ENCODE measurements at places on chromosomes 2 and 18. TPM values are rescaled to one million over a fixed set of nuclear protein-coding genes. Genes with fewer than 3 reads are reported as not detected.
A peak's percentile ranks its signal among the peaks of the same experiment; 100 is the strongest.

DNA sequence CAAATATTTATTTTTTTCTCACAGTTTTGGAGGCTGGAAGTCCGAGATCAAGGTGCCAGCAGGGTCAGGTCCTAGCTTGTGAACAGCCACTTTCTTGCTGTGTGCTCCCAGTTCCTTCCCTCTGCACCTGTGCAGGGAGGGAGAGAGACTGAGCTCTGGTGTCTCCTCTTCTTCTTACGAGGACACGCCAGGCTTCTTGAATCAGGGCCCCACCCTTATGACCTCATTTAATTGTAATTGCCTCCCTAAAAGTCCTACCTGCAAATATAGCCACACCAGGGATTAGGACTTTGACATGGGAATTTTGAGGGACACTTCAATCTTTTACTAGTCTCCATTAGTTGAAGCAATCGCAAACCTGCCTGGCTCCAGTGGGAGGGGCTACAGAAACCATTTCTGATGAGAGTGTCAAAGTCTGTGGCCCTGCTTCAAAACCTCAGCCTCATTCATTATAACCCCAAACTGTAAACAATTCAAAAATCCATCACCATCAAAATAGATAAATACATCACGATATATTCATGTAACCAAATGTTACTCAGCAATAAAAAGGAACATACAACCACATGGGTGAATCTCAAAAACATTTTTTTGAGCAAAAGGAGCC lies 18.2 kb upstream of the SEH1L start:
- no peak for DNase-seq

MC4R gene
- total RNA-seq, result 0.28 TPM

CD207 gene
- not detected for total RNA-seq

DNA sequence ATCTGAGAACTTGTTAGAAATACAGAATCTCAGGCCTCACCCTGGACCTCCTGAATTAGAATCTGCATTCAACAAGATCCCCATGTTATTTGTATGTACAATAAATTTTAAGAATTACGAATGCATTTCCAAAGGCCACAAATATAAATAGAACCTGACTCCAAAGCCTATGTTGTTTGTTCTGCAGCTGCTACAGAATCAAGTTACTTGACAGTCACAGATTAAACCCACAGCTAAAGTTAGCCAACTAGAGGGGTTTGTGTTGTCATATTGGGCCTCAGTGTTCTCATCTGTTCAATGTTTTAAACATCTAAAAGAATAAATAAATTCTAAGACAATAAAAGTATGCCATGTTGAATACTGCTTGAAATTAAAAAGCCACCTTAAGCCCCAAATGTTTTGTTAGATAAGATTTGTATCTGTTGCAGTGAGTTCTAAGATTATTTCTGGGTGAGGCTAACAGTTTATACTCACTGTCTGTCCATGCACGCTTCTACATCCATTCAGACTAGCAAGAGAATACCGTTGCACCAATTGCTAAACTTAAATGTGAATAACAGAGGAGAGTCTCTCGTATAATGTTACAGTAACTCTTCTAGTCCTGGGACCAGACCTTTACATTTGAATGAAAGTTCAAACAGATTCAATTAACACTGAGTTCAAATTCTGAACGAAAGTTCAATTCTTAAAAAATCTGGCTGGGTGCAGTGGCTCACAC lies 200.4 kb downstream of the MEMO1 start:
- DNase-seq, result no peak

DNA sequence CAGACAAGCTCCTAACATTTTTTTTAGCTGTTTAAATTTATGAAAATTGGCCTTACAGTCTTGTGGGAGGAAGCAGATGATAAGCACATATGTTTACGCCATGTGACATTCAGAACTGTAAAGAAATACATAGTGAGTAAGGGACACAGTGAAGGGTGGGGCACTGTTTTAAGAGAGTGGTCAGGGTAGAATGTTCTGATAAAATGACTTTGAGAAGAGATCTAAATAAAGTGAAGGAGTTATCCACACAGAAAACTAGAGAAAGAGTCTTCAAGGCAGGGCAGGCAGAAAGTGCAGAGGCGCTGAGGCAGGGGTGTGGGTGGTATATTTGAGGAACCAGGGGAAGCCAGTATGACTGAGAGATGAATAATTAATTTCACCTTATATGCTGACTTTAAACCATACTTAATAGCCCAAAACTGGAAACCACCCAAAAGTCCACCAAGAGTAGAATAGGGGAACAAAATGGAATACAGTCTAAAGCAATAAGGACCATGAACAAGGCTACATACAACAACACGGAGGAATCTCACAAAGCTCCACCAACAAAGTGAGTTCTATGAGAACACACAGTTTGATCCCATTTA lies 8.6 kb downstream of the MREG start:
- DNase-seq, result no peak

- DNase-seq, result no peak
Observed at GRCh38 chr2:44201648-44202165, 33.0 kb downstream of the PPM1B start.

DNA sequence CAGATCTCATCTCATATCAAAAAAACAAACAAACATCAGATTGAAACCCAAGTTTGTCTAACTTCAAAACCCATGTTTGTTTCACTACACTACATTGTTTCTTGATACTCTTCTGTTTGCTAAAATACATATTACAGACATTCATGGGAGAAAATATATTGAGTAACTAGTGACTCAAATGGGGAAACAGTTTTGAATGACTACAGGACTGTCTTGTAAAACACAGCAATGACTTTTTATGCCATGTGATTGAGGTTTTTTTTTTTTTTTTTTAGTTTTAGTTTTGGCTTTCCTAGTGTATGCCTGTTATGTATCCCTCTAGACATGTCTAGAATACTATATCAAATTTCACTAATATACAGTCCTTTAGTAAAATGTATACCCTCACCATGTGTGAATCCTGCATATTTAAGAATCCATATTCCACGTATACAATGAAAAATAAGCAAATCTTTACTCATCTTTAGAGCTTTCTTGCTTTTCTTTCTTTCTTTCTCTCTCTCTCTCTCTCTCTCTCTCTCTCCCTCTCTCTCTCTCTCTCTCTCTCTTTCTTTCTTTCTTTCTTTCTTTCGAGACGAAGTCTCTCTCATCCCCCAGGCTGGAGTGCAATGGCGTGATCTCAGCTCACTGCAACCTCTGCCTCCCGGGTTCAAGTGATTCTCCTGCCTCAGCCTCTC lies 46.6 kb upstream of the SERTAD2 start:
- peak; percentile 50 for DNase-seq

PNKD gene
- total RNA-seq, result 22.2 TPM

- DNase-seq, result no peak
Observed at GRCh38 chr18:60739212-60739611, 366.6 kb upstream of the MC4R start.

GRCh38 chr2:64989982-64990614 lies 899 bp downstream of the SLC1A4 start:
- no peak for DNase-seq

DNA sequence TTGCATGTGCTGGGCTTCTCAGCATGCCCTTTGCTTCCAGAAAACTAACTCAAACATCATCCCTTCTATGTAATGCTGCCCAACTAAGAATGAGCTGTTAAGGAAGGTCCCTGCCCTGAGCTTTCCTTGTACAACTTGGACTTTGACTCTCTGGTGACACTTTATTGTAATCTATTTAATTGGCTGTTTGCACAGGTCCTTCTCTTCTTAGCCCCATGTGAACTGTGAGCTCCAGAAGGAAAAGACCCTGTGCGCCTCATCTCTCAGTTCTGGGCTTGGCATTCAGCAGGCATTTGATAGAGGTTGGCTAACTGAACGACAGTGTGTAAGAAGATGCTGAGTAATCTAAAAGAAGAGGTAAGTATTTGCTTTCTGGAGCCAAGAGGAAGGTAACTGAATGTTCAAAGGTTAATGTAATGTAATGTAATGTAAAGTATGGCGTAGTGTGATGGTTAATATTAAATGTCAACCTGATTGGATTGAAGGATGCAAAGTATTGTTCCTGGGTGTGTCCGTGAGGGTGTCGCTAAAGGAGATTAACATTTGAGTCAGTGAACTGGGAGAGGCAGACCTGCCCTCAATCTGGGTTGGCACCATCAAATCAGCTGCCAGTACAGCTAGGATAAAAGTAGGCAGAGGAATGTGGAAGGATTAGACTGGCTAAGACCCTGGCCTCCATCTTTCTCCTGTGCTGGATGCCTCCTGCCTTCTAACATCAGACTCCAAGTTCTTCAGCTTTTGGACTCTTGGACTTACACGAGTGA lies 60.8 kb upstream of the CCDC195 start:
- DNase-seq, result no peak

DNA sequence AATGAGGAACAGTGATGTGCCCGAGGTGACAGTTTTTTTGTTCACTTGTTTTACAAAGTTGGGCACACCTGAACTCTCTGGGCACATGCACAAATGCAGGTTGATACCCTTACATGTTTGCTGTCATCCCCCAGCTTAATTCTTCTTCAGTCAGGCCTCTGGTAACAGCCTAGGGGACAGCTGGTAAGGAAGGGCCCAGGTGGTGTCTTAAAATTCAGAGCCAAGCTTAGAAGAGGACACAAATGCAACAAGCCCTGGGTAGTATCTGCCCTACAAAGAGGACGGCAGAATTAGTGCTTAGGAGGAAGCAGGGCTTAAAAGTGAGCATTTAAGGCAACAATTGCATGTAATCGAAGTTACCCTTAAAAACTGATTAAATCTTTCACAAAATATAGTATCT lies 171.9 kb upstream of the ACAA2 start:
- no peak for DNase-seq

ARID5A gene
- total RNA-seq, result 2.2 TPM

ZEB2 gene
- 50.9 TPM for total RNA-seq

MERTK gene
- total RNA-seq, result 0.28 TPM

DNA sequence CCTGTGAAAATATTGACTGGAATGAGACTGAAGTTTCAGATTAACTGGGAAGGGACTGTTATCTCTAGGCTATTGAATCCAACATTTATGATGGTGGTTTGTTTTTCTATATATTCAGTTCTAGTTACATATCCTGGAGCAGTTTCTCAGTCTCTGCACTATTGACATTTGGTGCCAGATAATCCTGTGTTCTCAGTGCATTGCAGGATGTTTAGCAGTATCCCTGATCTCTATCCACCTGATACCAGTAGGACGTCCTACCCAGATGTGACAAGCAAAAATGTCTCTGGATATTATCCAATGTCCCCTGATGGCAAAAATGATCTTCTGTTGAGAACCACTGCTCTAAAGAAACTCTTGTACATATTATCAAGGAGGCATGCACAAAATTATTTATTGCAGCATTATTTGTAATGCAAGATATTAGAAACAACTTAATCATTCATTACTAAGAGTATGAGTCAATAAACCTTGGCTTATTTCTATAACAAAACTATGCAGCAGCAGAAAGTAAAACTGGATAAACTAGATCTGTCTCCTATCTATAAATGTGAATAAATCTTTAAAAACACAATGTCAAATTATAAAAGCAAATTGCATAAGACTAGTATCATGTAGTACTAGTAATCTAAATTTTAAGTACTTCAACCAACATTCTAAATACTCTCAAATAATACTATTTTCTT lies 369.3 kb upstream of the RND3 start:
- DNase-seq, result peak; percentile 4

Measured in IMR-90 (cell line).